ENCODE measurements at places on chromosomes 4 and X.

DNA sequence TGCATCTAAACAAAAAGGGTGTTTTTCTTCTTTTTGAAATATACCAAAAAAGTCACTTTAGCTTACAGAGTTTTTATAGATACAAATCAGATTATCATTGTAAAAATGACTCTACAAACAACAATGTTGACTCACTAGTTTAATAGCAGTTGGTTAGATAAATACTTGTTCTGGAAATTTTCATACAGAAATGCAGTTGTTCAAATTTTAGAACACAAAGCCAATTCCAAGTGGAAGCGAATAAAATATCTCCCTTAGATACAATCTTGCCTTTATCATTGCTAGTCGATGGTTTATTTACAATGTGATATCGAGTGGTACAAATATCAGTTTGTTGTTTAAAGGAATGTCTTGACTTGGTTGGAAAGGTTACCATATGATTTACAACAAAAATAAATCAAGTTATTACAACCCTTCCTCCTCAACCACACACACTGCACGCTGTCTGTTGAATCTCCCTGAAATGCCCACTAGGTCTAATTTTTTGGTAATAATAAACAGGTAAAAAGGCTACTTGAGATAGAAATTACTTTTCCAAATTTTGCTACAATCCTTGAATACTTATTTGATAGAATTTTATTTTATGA is 114.8 kb downstream of the CDS1 start:
- no peak for DNase-seq

DNA sequence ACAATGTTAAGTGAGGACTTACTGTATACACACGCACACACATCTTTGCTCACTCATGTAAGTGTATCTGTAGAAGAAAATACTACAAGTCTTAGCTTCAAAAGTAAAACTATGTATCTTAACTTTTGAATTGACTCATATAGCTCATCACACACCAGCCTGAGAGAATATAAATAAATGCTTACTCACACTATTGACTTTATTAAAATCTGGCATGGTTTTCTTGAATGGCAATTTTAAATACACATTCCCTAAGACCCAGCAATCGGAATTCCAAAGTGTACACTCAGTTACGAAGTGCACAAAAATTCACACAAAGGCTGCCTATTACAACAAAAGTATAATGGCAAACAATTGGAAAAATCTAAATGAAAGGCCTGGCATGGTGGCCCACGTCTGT is 2.0 kb downstream of the ERCC6L start:
- no peak for DNase-seq

DNA sequence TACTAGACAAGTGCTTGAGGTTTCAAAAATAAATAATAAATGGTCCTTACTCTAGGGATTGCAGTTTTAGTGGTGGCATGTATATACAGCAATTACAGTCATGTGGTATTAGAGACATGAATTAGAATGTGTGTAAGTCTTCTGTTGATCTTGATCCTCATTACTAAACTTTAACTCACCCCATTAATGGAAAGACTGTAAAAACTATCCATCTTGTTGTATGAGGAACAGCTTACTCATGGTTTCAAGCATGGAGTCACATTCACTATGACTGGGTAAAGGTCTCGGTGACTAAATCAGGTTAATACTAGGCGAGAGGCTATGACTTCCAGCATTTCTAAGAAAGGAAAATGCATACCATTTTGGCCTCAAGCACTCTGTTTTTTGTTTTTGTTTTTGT is 107.0 kb upstream of the HPGD start:
- peak; percentile 20 for DNase-seq

DNA sequence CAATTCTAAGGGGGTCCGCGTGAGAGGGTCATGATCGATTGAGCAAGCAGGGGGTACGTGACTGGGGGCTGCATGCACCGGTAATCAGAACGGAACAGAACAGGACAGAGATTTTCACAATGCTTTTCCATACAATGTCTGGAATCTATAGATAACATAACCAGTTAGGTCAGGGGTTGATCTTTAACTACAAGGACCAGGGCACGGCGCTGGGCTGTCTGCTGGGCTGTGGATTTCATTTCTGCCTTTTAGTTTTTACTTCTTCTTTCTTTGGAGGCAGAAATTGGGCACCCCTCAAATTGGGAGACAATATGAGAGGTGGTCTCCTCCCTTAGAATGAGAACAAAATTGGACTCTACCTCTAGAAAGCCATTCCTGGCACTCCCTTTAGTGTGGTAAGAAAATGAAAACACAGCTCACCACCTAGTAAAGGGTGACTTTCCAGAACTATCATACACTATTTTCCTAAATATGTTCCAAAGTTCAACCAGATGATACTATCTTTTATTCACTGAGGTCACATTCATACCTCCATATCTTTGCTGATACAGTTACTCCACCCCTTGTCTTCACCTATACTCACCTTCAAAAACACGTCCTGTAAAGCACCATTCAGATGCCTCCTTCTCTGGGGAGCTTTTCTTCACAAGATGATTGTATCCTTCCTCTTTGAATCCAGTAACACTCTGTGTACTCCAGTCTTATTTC is 1058.3 kb upstream of the SLIT2 start:
- no peak for DNase-seq

DNA sequence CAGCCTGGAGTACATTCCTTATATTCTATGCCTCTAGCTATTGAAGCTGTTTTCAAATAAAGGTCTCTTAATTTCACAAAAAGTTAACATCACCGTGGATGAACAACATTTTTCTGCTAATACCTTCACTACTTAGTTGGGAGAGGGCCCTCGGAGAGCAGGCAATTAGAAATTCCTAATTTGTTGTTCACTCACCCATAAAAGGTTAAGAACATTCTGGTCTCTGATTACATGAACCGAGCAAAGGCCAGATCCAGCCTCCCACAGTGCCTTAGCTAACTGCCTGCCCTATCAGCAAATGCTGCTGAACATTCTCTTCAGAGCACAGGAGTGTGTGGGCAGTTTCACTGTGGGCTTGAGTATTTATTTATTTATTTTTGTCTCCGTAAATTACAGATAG is 36.0 kb upstream of the TTC29 start:
- DNase-seq: no peak

- DNase-seq: no peak
These were observed 37.7 kb upstream of the ENPP6 start for GRCh38 chr4:184255361-184255760.

GRCh38 chrX:13285693-13286092 is 34.2 kb downstream of the ATXN3L start:
- DNase-seq: no peak

GRCh38 chr4:120847019-120847582 is 75.4 kb downstream of the PRDM5 start:
- DNase-seq: peak; percentile 24

Data from activated CD4-positive, alpha-beta T cell treated with anti-CD3 and anti-CD28 coated beads, Interleukin-2, Interleukin-4, amounts not matched to agents 100 ng/mL and 50 ng/mL, durations not matched to agents 16 hours and 8 hours (primary cell).